ENCODE measurements at places on chromosomes 4 and X. TPM values are rescaled to one million over a fixed set of nuclear protein-coding genes. Genes with fewer than 3 reads are reported as not detected.
A peak's percentile ranks its signal among the peaks of the same experiment; 100 is the strongest.

GRCh38 chrX:56782352-56782751 is 53.3 kb downstream of the NBDY start:
- no peak for DNase-seq

DNA sequence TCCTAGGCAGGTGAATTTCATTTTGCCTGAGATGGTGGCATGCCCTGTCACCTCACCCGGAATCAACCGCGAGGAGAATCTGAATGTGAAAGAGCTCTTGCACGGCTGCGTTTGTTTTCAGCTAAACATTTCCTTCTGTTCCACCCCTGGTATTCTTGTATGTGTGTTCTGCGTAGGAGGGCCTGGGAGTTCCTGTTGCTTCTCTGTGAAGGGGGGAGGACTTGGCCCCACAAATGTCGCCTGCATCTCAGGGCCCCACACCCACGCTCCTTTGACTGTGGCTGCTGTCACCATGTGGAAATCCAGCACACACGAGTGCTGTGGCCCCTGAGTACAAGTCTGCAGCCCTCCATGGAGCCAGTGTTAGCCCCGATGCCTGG is 45.8 kb upstream of the CLCN4 start:
- DNase-seq = no peak

- peak; percentile 80 for DNase-seq
Measured at GRCh38 chrX:65677954-65678469, 10.6 kb downstream of the MSN start.

DNA sequence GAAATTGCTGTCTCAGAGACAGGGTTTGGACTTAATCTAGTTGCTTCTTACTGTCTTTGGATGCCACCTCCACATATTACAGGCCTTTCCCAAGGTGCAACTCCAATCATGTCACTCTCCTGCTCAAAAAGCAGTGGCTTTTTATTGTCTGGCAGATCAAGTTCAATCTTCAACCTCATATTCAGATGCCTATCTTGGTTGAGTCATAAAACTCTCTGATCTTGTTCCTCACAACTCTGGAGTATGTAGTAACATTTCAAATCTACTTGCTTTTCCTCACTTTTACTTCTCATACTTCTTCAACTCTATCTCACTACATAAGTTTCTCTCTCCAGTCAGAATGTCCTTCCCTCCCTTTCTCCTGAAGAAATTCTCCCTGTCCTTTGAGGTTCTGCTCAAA is 180.6 kb downstream of the VSIG4 start:
- no peak for DNase-seq

- no peak for DNase-seq
Measured at GRCh38 chr4:151933122-151933827, 172.5 kb upstream of the GATB start.

GRCh38 chr4:99536848-99537247 is 26.0 kb downstream of the C4orf17 start:
- DNase-seq = no peak

- no peak for DNase-seq
Measured at GRCh38 chr4:135412213-135412612, 1210.6 kb upstream of the PABPC4L start.

DNA sequence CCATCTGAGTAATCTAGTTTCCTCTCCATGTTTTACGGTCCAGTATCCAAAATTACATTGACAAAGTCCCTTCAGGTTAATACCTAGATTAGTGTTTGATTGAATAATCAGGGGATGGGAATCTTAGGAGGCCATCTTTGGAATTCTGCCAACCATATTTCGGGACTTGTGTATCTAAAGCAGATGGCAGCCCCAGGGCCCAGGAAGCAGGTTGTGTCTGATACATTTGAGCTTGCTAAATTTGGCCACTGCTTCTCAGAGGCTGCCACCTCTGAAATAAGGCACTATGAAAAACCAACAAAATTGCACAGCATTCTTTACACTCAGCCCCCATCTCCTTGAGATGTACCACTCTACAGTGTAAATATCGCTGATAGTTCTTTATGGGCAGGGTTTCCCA is 102.1 kb downstream of the ASB9 start:
- no peak for DNase-seq

- no peak for DNase-seq
Measured at GRCh38 chr4:6338175-6338950, 68.7 kb downstream of the WFS1 start.

- no peak for DNase-seq
Measured at GRCh38 chr4:4320528-4320927, 30.5 kb downstream of the ZBTB49 start.

GRCh38 chr4:152209772-152210493 is 326.0 kb downstream of the FBXW7 start:
- no peak for DNase-seq

DNA sequence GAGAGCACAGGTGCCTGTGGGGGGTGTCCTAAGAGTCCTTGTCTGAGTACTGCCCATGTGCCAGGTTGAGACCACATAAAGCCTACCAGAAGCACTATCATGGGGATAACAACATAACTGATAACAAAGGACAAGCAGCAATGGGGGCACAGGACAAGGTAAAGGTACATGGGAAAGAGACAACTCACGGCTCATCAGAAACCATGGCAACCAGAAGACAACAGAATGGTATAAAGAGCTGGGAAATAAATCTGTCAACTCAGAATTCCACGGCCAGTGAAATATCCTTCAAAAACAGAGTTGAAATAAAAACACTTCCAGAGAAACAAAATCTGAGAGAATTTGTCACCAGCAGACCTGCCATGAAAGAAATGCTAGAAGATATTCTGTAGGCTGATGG is 20.0 kb downstream of the CENPU start:
- DNase-seq = no peak

DNA sequence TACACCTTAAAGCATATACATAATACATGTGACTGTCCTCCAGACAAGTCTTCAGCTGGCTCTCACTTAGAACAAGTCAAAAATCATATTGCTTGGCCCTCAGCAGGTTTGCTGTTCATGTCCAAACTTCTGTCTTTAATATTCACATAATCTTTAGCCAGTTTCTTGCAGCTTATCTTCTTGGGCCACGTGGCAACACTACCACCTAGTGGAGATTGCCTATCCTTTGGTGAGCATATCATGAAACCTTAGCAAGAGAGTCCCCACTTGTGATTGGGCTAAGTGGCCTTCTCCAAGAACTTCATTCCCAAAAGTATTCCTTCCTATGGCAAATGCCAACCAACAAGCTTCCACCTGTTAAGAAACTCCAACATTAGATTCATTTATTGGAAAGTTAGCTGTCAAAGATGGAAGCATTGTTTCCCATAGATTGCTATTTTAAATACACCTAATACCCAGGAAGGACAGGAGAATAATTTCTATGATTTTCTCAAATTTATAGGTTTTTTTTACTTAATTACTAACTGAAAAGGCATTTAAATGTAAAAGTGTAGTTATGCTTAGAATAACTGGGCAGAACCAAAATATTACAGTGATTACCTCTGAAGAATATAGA is 231.9 kb upstream of the INTU start:
- DNase-seq = peak; percentile 79

- DNase-seq = peak; percentile 19
Measured at GRCh38 chrX:119062750-119063374, 9.9 kb upstream of the CT47C1 start.

DNA sequence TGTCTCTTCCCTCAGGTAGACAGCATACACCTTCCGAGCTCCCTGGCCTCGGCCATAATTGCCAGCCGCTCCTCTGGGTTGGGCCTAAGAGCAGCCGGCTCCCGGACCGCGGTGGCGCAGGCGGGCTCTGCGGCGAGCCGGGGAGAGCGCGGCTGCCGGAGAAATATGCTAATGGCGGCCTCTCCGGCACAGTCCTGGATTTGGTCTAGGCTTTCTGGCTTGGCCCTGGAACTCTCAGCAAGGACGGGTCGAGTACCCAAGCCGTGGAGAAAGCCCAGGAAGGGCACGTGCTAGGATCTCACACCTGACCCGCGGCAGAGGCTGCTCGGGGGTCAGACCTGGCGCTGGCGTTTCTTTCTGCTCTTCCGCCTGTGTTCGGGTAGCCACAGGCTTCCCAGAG is 18.6 kb upstream of the ZIC3 start:
- DNase-seq = no peak

DNA sequence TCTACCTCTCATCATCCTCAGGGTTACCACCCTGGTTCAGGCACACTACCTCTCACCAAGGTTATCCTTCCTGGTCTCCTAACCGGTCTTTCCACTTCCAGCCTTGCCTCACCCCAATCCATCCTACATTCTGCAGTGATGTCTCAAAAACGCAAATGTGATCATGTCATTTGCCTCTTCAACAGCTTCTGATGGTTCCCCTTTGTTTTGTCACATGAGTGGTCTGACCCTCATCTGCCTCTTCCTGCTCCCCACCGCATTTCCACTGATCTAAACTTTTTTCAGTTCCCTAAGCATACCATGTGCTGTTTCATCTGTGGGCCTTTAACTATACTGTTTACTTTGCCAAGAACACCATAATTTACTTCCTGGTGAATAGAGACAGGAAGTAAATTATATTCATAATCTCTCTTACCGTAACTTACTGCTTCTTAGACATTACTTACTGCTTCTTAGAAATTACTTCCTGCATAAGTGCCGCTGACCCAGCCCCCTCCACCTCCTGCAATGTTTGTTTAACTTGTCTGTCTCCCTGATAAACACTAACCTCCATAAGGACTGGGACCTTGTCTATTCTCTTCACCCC is 27.1 kb upstream of the NSUN7 start:
- DNase-seq = no peak

- DNase-seq = peak; percentile 80
Measured at GRCh38 chrX:134622056-134622812, 36.0 kb downstream of the PLAC1 start.

DNA sequence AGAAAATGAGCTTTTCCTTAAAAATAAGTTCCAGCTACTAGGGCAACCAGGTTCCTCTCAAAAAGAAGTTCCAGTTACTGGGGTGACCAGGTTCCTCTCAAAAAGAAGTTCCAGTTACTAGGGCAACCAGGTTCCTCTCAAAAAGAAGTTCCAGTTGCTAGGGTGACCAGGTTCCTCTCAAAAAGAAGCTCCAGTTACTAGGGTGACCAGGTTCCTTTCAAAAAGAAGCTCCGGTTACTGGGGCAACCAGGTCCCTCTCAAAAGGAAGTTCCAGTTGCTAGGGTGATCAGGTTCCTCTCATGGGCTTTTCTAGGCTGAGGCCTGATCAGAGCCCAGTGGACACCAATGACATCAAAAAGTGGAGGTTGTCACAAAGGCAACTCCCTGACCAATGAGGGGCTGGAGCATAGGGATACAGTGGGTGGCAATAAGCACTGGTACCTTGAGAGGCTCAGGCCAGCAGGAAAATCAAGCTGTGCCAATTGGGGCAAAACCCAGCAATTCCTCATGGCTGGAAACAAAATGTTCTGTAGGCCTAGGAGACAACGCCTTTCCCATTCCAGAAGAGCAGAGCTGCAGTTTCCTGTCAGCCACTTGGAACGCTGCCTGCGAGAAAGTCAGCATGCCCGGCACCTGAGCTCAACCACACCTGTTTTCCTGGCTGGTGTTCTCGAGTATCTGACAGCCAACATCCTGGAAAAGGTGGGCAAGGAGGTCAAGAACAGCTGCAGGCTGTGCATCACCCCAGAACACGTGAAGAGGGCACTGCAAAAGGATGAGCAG is 12.3 kb upstream of the SYTL5 start:
- peak; percentile 7 for DNase-seq

- no peak for DNase-seq
Measured at GRCh38 chr4:134343656-134344055, 142.1 kb upstream of the PABPC4L start.

DNA sequence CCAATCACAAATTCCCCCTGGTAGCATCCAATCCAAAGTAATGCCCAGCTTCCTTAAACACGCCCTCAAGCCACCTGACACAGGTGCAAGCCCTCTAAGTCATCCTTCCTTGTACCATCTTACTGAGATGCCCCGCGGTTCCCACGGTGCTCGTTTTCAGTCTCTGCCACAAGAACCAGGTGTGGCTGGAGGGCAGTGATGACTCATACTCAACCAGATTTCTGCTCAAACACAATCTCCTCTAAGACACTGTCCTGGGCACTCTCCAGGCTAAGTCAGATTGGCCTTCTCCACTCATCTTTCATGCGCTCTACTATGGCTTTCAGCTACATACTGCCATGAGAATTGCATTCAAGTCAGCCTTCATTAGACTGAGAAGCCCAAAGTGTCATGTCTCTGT is 3.5 kb downstream of the SH3KBP1 start:
- no peak for DNase-seq

- DNase-seq = no peak
Measured at GRCh38 chr4:113844369-113844768, 82.8 kb upstream of the CAMK2D start.

GRCh38 chr4:52852711-52853110 is 9.4 kb upstream of the RASL11B start:
- DNase-seq = no peak

DNA sequence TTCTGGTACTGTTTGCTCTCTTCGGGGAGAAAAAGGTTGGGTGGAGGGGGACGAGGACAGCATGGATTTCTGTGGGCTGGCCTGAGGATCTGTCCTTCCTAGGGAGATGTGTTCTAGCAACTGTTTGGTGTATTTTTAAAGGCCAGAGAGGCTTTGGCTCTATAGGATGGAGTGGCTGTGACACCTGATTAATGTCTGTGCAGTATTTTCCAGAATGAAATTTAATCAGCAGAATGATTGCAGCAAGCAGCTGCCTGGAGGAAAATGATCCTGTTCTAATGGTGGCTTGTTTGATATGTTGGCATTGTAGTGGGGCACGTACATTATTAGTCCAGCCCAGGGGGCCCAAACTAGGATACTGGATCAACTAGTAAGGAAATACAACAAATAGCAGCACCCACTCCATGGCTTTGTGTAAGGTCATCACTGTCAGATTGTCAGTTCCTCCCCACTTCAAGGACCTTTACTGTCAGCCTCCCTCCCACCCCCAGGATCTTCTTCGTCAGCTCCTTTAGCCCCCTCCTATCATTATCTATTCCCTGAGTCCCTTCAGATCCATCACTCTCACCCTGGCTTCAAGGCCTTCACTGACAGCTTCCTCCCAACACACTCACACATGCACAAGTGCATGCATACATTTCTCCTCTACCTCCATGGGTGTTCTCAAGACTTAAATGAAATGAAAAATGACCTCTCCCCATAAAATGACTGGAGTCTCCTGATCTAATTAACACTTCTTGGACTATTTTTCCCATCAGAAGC is 10.4 kb upstream of the TMEM255A start:
- no peak for DNase-seq

KIAA1210 gene
- total RNA-seq = 0.04 TPM

ASB5 gene
- total RNA-seq = 0.37 TPM

VCX3A gene
- total RNA-seq = 160 TPM

DCX gene
- total RNA-seq = not detected

FAM114A1 gene
- total RNA-seq = 118 TPM

DMD gene
- 13.3 TPM for total RNA-seq

MCF2 gene
- total RNA-seq = 0.49 TPM

SYTL4 gene
- 2.0 TPM for total RNA-seq

CXCL8 gene
- 26.7 TPM for total RNA-seq

BRS3 gene
- not detected for total RNA-seq

TMEM255A gene
- 4.0 TPM for total RNA-seq

MAGED4 gene
- 17.3 TPM for total RNA-seq

PABPC4L gene
- total RNA-seq = 0.68 TPM

LRCH2 gene
- 6.2 TPM for total RNA-seq

SCFD2 gene
- 15.6 TPM for total RNA-seq

GABRB1 gene
- total RNA-seq = 0.04 TPM
